Activated gamma-delta T cell treated with anti-CD3 and anti-CD28 coated beads, Interleukin-2, amount 50 U/mL, for 16 hours (primary cell): ENCODE measurements at places on chromosomes 4 and X.

DNA sequence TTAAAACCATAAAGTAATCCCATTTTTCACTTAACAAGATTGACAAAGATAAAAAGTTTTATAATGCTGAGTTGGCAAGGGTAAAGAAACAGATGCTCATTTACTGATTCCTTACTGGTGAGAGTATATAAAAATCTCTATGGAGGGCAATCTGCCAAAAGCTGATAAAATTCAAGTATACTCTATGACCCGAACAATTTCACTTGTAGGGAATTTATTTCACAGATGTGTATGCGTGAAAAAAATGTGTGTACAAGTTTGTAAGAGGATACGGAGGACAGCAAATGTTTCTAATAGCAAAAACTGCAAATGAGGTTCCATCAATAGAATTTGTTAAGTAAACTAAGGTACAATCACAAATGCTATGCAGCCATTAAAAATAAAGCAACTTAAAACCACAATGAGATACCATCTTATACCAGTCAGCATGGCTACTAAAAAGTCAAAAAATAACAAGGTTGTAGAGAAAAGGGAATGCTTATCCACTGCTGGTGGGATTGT, 23.4 kb downstream of the DHX15 start:
- no peak for DNase-seq

GRCh38 chrX:55072286-55072685, 2.5 kb upstream of the PAGE2B start:
- DNase-seq: no peak

DNA sequence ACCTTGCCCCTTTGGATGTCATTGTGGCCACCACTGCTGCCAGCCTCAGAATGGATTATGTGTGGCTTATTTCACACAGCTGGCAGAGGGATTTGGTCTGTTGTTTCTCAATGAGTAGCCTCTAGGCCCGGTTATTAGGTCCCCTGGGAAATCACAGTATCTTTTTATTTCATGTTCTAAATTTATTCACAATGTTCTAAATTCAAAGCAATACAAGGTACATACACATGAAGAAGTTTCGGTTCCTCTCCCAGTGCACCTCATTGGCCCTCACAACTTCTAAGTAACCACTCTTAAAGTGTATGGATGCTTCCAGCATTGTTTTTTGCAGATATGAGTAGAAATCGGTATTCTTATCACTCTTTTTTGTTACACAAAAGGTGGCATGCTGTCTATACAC, 262.7 kb downstream of the RCHY1 start:
- DNase-seq: no peak

GRCh38 chr4:58514299-58514698, 1404.1 kb upstream of the IGFBP7 start:
- no peak for DNase-seq

GRCh38 chr4:80918004-80918403, 112.5 kb upstream of the BMP3 start:
- no peak for DNase-seq

GRCh38 chr4:109233570-109233969, 68.9 kb downstream of the COL25A1 start:
- DNase-seq: no peak

DNA sequence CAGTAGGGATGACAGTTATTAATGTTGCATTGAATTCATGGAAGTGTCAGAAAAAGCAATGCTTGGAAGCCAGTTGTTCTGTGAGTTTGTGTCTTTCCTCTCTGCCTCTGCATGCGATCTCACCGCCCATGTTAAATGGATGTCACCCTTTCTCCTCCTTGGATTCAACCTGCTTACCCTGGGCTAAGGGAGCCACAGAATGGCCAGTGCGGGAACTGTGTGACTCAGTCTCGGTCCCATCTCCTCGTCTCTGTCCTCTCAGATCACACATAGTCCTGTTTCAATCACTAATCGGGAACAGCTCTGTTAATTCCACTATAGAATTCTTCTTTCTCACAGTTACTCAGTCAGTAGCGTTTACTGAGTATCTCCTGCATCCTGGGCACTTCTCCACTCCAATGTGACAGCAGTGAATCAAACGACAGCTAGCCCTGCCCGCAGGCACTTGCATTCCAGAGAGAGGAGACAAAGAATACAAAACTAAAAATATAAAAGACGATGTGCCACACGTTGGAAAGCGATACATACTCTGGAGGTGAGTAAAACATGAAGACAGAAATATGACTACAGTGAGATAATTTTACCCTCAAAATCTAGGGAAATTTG, 53.6 kb upstream of the TLR3 start:
- DNase-seq: no peak

- DNase-seq: no peak
These were observed 13.5 kb upstream of the NKX1-1 start for GRCh38 chr4:1419708-1420107.

DNA sequence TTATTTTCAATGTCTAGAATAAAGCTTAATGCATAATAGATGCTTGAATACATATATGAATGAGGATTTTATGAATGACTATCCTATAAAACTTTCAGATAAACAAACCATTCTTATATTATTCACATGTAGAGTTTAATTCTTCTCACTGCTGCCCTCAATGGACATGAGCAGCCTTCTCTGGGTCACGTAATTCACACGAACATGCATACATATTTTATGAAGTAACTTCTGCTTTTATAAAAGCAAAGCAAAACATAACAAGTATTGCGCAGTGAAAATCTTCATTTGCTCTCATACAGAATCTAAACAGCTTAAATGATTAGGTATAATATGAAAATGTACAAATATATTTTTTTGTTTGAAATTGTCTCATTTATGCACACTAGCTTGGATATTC, 116.7 kb downstream of the TMA16 start:
- DNase-seq: no peak

GRCh38 chrX:97867266-97867665, 983.6 kb downstream of the RPA4 start:
- no peak for DNase-seq

DNA sequence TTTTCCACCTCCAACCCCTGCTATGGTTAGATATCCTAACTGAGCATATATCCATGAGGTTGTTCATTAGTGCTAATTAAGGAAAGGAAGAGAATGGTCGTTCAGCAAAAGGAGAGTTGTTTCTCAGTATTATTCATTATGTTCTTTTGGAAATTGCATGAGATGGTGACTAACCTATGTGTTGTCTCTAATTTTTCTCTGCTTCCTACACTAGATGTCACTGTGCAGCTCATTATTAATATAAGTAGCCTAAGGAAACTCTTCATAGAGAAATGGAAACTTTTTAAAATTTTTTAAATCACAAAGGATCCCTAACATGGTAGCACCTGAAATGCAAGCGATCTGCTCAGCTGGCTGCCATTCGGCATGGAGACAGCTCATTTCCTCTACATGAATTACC, 67.7 kb upstream of the FAM9A start:
- no peak for DNase-seq

DNA sequence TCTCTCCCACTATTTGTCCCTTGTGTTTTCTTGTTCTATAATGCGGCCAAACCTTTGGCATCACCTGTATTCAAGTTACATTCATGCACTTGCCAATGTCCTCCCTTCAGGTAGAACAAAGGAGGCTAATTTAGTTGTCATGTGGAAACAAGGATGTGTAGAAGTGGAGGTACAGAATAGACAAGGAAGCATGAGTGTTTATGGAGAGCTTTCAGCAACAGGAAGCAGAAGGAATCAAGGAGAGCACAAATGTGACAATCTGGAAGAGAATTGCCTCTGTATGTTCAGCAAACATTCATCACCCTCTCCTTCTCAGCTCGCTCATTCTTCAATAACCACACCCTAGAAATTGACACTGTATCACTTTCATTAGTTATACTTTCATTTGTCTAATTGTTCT, 103.4 kb downstream of the SLC7A11 start:
- no peak for DNase-seq

- DNase-seq: no peak
These were observed 27.8 kb upstream of the LIMCH1 start for GRCh38 chr4:41510179-41510578.

- no peak for DNase-seq
These were observed 139.0 kb downstream of the ATP10D start for GRCh38 chr4:47624031-47624441.

- no peak for DNase-seq
These were observed 40.4 kb downstream of the ATXN3L start for GRCh38 chrX:13279279-13280018.

- DNase-seq: no peak
These were observed 33.8 kb downstream of the CRLF2 start for GRCh38 chrX:1178580-1179057.

DNA sequence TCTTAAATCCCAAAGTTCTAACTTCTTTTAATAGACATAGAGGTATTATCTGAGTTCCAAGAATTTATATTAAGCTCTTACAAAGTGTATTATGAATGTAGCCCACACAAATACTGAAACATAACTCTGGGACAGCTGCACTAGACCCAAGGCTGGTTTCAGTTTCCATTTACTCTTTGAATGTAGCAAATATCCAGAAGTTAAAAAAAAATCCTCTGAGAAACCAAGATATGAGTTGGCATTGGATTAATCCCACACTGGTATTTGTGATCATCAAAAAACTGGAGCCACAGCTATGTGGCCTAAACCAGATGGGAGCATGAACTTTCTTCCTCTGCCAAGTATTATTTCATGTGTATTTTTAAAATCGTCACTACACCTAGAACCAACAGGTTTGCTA, 23.6 kb upstream of the SMPX start:
- no peak for DNase-seq

GRCh38 chrX:12443534-12444098, 305.3 kb downstream of the FRMPD4 start:
- DNase-seq: no peak

- no peak for DNase-seq
These were observed 313.8 kb upstream of the TEX13C start for GRCh38 chrX:125005863-125006262.

- no peak for DNase-seq
These were observed 571.5 kb upstream of the TENM3 start for GRCh38 chr4:181671672-181672071.

GRCh38 chrX:123961268-123962005, at the start of gene STAG2:
Gene STAG2 (plus strand): TSS chrX:123961706. CDS start chrX:124022628, 60,922 bp downstream.
- peak; percentile 25 for DNase-seq

DNA sequence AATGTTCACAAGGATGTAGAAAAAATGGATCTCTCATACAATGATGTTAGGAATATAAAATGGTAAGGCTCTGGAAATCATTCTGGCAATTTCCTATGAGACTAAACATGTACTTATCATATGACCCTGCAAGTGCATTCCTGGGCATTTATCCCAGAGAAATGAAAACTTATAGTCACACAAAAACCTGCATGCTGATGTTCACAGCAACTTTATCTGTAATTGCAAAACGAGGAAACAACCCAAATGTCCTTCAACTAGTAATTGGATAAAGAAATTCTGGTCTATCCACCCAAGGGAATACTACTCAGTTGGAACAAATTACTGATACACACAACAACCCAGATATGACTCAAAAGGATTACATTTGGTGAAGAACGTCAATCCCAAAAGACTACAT, 14.5 kb downstream of the ZCCHC18 start:
- DNase-seq: no peak

- no peak for DNase-seq
These were observed 2.4 kb upstream of the PCDH10 start for GRCh38 chr4:133146574-133147241.

DNA sequence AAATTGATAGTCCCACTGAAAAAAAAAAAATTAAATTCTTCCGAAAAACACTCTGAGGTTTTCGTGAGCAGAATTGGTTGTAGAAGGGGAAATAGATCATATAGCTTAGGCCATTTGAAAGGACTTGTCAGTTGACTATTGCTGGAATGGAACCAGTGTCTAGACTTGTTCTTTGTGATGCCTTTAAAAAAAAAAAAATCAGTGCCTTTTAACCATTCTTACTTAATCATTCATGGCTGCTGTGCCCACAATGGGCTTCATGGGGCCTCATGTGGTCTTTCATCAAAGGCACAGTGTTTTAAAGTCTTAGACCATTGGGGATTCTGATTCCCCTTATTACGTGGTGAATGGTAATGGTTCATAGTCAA, 139.3 kb downstream of the AFF1 start:
- DNase-seq: no peak

DNA sequence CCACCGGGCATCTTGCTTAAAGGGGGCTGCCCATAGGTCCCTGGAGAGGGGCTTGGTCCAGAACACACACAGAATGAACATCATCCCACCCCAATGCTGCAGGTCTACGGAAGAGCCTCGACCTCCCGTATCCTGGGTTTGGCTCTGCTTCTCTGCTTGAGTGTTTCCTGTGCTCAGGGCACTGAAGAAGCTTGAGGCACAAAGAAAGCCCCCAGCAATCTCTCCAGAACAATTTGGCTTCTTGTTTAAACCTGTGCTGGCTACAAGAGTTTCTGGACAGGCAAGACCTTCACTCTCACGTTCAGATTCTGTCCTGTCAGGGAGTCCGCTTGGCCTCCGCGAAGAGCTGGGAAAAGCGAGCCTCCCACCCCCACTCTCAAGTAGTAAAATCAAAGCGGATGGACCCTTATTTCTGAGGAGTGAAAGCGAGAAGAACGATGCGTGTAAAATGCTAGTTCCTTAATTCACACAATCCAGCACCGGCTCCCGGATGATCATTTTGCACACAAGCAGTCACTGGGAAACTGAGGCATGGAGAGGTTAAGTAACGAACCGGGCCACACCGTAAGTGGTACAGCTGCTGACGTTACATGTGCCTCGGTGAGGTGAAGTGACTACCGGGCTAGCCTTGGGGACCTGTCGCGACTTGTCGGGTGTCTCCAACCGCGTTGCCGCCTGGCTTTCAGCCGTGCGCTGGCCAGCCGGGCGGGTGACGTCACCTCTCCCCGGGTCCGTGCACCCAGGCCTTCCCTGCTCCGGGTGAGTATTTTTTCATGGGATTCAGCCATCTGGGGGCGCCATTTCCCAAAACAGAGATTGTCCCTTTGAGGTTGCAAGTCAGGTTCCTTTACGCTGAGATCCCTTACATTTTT, 3.1 kb upstream of the SFRP2 start:
- DNase-seq: no peak

GRCh38 chr4:110625576-110626257, 2.8 kb upstream of the PITX2 start:
- DNase-seq: no peak

DNA sequence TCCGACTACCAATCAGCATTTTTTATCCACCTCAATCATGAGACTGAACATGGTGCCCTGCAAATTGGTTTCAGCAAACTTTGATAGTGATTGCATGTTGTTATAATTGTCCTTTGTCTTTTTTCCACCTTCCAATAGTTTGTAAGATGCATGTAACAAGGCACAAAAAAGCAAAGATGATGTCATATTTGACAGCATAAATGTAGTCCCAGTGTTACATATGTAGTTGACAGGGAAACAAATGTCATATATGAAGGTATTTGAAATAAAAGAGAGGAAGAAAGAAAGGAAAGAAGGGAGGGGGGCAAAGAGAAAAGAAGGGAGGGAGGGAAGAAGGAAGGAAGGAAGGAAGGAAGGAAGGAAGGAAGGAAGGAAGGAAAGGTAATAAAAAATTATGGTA, 441.7 kb upstream of the CPEB2 start:
- DNase-seq: no peak

DNA sequence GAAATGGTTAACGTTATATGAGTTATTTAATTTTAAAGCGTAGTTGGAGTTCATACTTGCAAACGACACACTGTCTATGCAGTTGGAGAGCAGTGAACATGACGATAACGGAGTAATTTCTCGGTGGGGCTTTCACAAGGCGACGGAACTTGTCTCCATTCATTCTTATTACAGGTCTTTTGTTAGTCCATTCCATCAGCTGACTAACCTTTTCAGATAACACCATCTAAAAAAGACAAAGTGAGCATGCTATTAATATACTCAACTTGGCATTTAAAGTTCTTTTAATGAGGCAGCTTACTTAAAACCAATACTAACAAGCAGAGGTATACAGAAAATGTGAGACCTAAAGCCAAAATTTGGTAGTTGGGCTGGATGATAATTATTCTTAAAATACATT, 19.9 kb downstream of the MAGT1 start:
- DNase-seq: no peak
